Urinary bladder (tissue), 4 donors: ENCODE measurements at places on chromosomes 1 and 21.

DNA sequence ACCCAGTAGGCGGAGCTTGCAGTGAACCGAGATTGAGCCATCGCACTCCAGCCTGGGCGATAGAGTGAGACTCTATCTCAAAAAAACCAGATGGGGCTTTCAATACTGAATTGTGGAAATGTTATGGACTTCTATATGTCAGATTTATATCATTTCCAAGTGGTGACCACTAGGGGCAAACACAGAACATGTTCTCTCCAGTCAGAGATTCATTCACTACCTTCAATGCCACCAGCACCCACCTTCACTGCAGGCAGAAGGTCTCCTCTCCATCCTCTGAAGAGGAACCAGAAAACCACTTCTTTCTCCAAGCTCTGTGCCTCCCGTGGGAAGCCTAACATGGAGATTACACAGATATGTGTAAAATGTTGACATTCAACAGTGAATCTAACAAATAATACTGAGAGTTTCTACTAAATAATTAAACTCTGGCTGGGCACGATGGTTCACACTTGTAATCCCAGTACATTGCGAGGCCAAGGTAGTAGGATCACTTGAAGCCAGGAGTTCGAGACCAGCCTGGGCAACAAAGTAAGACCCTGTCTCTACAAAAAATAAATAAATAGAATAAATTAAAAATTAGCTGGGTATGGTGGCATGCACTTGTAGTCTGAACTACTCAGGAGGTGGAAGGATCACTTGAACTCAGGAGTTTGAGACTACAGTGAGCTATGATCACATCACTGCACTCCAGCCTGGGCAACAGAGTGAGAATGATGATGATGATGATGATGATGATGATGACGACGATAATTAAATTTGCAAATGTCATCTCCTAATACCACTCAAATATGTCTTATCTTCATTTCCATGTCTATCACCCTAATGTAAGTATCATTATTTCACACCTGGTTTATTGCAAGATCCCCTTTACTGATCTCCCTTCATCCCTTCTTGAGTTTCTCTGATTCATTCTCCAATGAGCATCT lies 151.1 kb downstream of the ZNF281 start:
- DNase-seq: no peak

DNA sequence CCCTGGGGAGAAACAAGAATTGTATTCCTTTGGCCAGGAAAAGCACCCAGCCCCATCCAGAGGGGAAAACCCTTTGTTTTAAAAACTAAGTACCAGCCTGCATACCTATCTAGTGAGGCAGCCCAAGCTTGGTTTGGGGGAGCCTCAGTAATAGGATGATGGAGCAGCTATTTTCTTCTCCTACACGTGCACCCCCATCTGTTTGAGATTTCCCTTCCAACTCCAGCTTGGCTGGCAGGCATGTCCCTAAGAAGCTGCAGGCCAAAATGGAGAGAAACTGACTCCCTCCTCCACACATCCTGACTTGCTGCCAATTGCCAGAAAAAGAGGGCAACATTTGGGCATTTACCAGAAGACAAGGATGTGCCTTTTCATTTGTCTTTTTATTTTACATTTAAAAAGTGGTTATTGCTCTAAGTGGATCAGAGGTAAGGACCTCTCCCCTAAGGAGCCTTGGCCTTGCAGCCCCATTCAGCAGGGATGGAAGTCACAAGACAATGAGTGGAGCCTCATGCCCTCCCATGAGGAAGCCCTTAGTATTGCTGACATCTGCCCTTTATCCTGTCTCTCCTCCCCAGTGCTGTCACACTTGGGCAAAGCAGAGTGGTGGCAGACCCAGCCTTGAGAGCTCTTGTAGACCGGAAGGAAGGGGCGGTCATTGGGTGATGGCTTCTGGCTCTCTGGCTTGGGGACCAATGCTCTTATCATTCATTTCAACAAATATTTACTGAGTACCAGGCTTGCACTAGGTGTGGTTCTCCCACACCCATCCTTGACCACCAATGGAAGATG lies 8.6 kb downstream of the FNDC5 start:
- DNase-seq: no peak

- no peak for DNase-seq
Observed at GRCh38 chr1:226987623-226988333, 47.7 kb downstream of the COQ8A start.

DNA sequence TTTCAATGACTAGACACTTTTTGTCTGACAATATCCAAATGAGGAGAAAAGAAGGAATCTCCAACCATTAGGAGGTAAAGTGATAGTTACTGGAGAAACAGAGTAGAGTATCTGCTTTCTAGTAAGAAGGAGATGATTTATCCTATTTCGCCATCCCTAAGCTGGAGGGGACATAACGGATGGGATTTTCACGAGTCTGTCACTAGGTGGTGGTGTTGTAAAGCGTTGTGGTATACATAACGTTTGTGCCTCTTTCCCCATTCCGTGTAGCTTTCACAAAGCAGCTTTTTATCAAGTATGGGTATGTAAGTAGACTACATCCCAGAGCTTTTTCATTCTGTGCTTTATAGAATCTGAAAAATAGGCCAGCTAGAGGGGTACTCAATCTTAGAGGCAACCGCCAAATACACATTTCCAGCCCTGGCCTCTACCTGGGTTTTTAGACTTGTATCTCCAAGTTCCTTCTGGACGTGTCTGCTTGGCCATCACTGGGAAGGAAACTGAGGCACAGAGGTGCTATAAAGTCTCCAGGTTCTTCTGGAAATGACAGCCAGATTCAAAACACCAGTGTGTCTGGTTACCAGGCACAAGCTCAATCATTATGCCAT lies 33.3 kb upstream of the FAM3B start:
- DNase-seq: peak; percentile 73

DNA sequence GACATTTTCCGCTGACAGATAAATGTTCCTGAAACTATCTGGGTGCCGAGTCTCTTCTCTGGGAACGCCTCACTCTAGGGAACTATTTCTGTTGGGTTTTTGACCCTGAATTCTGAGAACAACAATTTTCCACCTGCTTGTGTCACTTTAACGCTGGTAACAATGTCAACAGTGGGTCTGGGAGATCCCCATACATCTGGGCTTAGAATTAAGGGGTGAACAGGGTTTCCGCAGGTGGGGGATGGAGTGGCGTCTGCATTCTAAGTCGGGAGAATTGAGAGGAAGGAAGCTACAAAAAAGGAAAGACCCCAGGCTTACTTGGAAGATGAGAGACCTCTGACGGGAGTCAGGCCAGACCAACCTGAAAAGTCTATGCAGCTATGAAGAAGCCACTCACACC lies 8.7 kb downstream of the CD247 start:
- no peak for DNase-seq

GRCh38 chr1:175878775-175879174 lies 135.4 kb upstream of the TNR start:
- no peak for DNase-seq

DNA sequence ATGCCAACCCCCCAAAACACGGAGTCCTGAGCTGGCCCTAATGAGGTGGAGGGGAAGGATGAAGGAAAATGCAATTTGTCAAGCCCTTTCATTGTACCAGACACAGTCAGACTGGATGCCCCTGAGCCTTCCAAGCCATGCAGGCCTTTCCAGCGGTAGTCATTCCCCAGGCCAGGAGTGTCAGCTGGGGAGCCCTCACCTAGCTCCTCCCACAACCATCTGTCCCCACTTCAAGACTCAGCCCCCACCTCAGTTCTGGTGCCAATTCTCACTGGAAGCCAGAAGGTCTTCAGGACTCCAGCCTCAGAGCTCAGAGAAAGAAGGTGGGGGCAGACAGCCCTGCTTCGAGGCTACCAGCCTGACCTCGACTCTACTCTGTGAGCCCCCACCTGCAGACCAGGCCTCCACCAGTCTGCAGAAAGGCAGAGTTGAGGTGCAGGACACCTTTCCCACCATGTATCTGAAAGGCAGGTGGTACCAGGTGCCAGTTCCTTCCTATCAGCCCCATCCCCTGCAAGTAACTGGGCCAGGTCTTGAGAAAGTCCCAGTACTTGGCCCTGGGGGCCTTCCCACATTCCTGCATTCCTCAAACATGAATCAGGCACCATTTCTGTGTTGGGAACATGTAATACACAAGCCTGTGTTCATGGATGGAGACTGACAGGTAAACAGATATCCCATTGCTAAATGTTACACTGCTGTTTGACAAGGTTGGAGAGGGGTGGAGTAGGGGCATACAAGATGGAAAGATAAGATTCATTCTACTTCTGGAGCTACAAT lies 180.6 kb upstream of the EDN2 start:
- no peak for DNase-seq

GRCh38 chr1:223343692-223344091 lies 20.3 kb downstream of the SUSD4 start:
- no peak for DNase-seq
